ENCODE measurements at places on chromosomes 13 and 19.
A peak's percentile ranks its signal among the peaks of the same experiment; 100 is the strongest.

- no peak for DNase-seq
These were observed 109.8 kb upstream of the FREM2 start for GRCh38 chr13:38577048-38577447.

DNA sequence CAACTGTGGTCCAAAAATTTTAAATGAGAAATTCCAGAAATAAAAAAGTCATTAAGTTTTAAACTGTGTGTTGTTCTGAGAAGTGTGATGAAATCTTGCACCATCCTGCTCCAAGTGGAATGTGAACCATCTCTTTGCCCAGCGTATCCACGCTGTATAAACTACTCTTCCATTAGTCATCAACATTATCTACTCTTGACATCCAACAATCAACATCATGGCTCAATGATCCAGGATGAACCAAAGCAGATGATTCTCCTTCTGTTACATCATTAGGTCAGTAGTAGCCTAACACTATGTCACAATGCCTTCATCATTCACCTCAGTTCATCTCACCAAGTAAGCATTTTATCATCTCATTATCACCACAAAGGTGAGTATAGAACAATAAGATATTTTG lies 55.3 kb downstream of the SUCLA2 start:
- DNase-seq = no peak

- DNase-seq = peak; percentile 85
These were observed at the start of gene ZNF814 for GRCh38 chr19:57888560-57889231. ZNF814 (minus strand) TSS chr19:57889037; CDS start chr19:57888802, 235 bp downstream.

- no peak for DNase-seq
These were observed 5.9 kb upstream of the MATK start for GRCh38 chr19:3792114-3792513.

DNA sequence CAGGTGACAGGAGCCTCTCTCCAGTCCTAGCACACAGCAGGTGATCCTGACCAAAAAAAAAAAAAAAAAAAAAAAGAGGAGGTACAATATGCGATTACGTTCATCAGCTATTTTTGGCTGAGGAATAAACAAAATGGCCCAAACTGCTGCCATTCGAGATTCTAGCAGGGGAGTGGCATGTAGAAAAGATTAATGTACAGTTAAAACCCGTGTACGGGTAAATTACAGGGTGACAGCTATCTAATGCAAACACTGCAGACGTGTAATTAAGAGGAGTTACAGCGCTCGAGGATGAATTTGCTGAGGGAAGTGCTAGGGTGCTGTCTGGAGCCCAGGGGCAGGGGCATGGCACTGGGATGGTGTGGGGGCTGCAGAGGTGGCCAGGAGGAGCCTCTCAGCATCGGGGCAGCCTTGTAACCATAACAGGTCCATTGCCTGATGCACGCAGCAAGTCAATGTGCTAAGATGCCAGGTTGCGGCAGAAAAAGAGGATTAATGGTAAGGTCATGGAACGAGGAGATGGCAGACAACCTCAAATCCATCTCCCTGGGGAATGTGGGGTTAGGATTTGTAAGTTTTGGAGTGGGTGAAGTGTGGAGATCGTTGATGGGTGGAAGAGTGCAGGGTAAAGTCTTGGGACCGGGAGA lies 17.4 kb downstream of the CHST8 start:
- no peak for DNase-seq

DNA sequence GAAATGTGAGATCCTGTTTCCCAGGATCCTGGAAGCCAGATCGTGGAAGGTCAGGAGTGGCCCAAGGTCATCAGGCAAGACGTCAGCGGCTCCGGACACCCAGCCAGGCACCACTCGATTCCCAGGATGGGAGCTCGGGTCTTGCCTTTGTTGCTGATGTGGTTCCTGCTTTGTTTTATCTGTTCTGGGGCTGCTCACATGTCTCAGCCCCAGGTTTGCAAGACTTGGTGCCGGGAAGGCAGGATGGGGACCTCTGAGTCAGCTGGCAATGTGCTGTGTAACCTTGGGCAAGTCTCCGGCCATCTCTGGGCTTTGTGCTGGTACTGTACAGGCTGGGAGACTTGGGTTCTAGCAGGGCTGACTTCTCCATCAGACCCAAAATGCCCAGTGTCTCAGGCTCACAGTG lies 1.4 kb upstream of the FCHO1 start:
- DNase-seq = no peak

- DNase-seq = no peak
These were observed 5.7 kb upstream of the DIAPH3 start for GRCh38 chr13:60169239-60170031.

GRCh38 chr19:8357007-8357521 lies 6.9 kb upstream of the ANGPTL4 start:
- no peak for DNase-seq

DNA sequence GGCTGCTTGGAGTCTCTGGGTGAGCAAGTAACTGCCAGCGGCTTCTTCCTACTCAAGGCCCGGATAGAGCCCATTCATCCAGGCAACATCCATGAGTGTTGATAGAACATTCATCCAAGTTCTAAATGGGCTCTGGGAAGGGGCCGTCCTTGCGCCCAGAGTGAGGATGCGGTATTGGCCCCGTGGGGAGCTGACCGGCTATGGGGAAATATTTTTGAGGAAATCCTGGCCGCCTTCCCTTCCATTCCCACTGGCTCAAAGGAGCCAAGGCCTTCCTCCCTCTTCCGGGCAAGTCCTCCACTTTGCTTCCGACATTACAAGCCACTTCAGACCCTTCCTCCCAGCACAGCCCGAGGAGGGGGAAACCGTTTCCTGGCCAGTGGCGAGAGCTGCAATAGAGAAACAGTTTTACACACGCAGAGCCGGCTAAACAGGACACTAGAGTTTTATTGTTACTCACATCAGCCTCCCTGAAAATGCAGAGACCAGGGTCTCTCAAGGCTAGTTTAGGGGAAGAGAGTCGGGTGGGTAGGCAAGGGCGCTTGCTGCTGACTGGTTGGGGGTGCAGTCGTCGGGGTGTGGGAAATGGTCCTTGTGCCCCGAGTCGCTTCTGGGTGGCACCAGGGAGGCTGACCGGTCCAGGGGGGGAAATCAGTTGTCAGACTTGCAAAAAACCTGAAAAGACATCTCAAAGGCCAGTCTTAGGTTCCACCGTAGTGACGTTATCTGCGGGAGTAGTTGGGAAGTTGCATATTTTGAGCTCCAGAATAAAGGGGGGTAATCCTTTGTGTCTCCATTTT lies 37.5 kb downstream of the C13orf46 start:
- DNase-seq = no peak

GRCh38 chr13:43227721-43228120 lies 204.3 kb downstream of the DNAJC15 start:
- no peak for DNase-seq

DNA sequence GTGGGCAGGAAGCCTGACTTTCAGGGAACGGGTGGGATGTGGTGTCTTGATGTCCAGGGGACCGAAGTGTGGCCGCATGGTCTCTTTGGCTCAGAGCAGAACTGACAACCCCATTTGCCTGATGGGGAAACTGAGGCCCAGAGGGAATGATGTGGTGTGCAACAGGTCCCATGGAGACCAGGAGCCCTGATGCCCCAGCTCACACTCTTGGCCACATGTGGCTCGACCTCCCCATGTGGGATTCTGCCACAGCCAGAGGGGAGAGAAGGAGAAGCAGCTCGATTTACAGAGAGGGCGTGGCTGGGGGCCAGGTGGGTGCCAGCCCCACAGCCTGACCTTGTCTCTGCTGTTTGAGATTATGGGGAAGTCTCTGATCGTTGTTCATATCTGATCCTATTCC lies 128.1 kb downstream of the TEX29 start:
- no peak for DNase-seq

DNA sequence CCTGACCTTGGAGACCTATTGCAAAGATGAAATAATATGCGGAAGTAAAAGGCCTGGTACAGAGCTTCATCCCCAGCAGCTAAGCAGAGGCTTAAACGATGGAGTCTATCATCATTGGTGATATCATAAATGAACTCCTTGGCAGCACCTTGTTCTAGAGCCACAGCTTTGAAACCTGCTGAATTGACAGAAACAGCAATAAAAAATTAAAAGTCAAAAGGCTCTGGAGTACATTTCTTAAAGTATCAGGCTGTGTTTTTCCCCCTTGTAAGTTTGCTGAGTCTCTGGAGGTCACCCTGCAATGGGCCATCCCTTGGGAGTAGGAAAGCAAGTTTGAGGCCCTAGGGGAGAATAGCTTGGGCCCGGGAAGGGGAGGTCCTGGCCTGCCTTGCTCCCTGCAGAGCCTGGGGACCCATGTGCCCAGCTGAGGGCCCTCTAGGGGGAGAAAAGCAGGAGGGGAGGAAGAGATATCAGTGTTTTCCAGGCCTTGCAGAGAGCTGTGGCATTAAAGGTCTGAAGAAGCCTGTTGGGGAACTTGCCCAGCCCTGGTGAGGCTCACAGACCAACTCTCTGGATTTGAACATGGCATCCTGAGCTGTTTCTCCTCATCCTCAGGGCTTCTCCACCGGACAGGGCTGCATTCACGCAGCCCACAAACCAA lies 416.1 kb downstream of the ZNF536 start:
- DNase-seq = no peak

DNA sequence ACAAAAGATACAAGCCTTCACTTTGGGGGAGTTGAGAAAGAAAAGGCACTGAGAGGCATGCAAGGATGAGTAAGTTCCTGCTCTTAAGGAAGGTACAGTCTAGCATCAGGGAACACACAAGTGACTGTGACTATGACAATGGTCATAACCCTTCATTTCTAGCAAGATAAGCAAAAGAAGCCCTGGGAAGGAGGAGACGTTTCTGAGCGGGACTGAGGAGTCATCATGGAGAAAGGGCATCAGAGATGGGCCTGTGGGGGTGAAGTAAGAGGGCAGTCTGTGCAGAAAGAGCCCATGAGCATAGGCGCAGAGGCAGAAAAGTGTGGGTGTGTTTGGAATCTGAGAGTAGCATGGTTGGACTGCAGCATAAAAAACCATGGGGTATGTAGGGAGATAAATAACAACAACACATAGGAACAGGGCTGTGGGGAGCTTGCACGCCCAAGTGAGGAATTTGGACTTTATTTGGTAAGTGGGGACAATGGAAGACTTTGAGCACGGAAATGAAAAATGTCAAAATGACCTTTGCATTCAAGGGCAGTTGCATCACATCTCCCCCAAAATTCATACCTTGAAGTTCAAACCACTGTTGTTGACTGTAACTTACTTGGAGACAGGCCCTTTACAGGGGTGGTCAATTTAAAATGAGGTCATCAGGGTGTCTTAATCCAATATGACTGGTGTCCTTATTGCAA lies 86.7 kb downstream of the MBNL2 start:
- DNase-seq = no peak

DNA sequence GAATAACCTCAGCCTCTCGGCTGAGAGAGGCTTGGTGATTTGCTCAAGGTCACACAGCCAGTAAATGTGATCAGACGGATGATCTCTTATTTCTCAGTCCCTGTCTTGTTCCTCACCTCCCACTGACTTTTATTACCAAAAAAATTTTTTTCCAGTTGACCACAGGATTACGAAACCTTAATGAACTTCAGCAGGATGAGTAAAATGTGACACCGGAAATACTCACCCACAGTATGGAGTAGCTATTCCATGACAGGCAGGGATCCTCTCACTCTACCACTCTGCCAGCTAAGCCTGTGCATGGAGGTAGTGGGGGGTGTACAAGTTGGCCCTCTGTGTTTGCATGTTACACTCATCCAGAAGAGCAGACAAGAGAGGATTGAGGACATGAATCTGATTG lies 916.4 kb downstream of the UQCRFS1 start:
- DNase-seq = no peak

- DNase-seq = no peak
These were observed 2.4 kb downstream of the MBOAT7 start for GRCh38 chr19:54186934-54187381.

DNA sequence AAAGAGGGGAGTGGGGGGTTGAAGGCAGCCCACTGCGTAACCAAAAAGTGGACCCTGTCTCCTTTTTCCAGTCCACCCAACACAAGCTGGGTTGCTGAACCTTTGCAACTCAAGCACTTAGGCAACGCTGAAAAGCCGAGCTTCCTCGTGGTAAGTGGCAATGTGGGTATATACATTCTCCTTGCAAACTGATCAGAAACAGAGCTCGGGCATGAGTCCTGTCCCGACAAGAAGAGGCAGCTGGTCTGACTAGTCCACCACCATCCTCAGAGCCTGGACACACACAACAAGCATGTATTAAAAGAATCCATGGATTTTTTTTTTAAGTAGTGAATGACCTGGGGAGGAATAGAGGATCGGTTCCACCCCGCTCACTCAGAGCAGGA lies 240.6 kb upstream of the ZNF507 start:
- DNase-seq = no peak

- DNase-seq = no peak
These were observed 10.0 kb upstream of the SIGLECL1 start for GRCh38 chr19:51240866-51241265.

DNA sequence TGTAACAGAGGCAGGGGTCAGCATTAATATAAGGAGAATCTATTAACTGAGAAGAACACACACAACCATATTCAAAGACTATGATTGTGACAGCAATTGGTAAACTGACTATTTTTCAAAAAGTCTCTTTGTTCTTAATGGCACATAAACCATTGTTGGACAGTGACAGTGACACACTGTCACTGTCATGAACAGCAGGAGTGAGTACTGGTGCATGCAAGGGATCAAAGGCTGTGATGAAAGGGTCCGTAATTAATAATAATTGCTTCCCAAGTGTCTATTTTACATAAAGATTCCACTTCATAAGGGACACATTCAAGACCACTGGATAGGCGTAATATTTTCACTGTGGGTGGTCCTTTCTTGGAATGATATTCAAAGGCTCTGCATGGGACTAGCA lies 50.7 kb downstream of the LHFPL6 start:
- DNase-seq = no peak

Measured in activated CD4-positive, alpha-beta T cell treated with anti-CD3 and anti-CD28 coated beads, Interleukin-2, amount 50 U/mL, for 4 hours (primary cell).